ENCODE measurements at places on chromosomes 2 and 18.

GRCh38 chr2:13474538-13474937, 757.8 kb downstream of the TRIB2 start:
- no peak for DNase-seq

GRCh38 chr2:240258685-240259084, 118.2 kb upstream of the OTOS start:
- no peak for DNase-seq

GRCh38 chr2:234739061-234739460, 212.8 kb upstream of the SH3BP4 start:
- no peak for DNase-seq

- DNase-seq: no peak
Observed at GRCh38 chr18:78612318-78612717, 367.3 kb upstream of the SALL3 start.

DNA sequence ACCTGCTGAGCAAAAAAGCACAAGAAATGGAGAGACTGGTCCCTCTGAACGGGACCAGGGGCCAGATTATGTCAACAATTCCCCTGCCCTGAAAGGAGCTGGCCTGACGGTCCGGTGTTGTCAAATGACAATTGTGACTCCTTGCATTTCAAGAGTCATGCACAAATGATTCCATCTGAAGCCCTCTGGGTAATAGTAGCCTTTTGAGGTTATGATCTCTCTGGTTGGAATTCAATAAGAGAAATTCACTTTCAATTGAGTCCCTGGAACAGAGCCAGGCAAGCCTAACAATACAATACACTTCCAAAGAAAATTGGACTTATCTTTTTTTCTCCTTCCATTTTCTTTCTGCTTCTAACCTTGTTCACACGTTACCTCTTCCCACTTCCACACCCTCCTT, 116.9 kb downstream of the C1D start:
- no peak for DNase-seq

GRCh38 chr2:128198656-128199055, 107.7 kb downstream of the UGGT1 start:
- no peak for DNase-seq

DNA sequence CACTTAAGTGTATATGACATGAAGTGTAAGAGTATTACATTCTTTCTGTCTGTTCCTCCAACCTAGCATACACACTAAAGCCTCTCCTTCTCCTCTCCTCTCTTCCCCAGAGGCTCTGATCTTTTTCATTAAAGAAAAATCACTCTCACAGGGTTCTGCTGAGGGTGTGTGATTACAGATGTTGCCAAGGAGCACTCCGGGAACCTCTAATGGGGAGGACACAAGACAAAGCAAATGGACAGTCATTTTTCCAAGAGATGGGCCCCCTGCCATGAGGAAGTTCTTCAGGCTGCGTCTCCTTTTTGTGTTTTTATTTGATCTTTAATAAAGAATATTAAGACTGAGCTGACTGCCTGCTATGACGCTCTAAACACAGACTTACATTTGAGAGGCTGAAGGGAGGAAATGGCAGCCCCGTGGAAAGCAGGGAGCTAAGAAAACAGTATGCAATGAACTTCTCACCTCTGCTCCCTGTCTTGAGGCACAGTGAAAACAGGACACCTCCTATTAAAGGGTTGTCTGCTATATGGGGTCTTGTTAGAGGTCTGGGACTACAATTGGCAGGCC, 578.1 kb downstream of the PIK3C3 start:
- DNase-seq: no peak

- DNase-seq: no peak
Observed at GRCh38 chr2:218540015-218540414, 28.1 kb downstream of the USP37 start.

GRCh38 chr2:20052861-20053281, 1.4 kb upstream of the LAPTM4A start:
- no peak for DNase-seq

- no peak for DNase-seq
Observed at GRCh38 chr2:8229546-8229986, 452.3 kb upstream of the ID2 start.

- DNase-seq: no peak
Observed at GRCh38 chr2:224031358-224031970, 7.6 kb downstream of the SERPINE2 start.

- no peak for DNase-seq
Observed at GRCh38 chr2:63926815-63927214, 85.1 kb downstream of the UGP2 start.

DNA sequence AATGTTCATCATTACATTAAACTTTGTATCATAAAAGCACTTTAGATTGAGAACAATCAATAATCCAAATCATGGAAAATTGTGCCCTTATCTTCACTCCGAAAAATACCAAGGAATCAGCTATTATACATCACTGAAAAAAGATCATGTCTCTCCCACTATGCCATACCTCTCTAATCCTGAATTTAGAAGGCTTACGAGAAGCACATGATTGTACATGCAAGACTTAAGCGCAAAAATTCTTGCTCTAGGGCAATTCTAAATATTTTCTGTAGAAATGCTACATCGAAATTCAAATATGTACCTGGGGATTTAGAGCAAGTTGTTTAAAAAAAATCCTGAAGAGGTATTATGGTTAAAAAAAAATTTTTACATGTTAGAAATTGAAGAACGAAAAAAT, 1.3 kb downstream of the CYTIP start:
- no peak for DNase-seq

- no peak for DNase-seq
Observed at GRCh38 chr2:88885679-88886416, 194.4 kb downstream of the RPIA start.

GRCh38 chr2:63159262-63159661, 108.6 kb downstream of the OTX1 start:
- no peak for DNase-seq

- no peak for DNase-seq
Observed at GRCh38 chr2:28178946-28179345, 213.7 kb upstream of the FOSL2 start.

- no peak for DNase-seq
Observed at GRCh38 chr2:54925022-54925421, 125.2 kb downstream of the RTN4 start.

DNA sequence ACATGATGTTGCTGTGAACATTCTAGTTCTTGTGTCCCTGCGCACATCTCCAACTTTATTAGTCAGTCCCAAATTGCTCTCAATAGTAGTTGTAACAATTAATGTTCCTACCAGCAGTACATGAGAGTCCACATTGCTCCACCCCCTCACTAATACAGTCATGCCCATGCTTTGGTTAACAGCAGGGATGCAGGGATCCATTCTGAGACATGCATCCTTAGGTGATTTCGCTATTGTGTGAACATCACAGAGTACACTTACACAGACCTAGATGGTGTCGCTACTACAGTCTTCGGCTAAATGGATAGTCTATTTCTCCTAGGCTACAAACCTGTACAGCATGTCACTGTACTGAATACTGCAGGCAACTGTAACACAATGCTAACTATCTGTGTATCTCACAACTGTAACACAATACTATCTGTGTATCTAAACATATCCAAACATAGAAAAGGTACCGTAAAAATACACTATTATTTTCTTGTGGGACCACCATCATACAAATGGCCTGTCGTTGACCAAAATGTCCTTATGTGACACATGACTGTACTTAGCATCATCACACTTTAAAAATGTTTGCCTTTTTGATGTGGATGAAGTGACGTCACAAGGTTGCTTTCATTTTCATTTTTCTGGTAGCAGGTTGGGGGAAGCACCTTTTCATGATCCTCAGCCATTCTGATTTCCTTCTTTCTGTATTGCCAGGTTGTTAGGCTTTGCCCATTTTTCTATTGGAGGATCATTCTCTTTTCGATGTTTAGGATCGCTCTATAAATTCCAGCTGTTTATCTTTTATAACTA, 82.9 kb upstream of the RNF152 start:
- DNase-seq: no peak

DNA sequence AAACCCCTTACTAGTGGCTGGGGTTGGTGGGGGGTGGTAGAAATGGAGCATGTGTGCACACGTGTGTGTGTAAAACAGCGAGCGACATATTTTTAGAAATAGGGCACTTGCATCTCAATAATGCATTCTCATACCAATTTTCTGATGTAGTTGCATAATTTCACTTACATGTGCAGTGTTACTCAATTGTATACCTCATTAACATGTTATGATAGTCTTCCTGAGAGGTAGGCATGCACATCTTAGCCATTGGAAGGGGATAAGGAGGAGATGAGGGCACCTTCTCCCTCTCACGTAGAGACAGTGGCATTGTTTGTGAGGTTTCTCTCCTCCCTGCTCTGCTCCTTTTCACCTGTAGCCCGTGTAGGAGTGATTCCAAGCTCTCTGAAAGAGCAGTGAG, 44.6 kb upstream of the RND3 start:
- no peak for DNase-seq

DNA sequence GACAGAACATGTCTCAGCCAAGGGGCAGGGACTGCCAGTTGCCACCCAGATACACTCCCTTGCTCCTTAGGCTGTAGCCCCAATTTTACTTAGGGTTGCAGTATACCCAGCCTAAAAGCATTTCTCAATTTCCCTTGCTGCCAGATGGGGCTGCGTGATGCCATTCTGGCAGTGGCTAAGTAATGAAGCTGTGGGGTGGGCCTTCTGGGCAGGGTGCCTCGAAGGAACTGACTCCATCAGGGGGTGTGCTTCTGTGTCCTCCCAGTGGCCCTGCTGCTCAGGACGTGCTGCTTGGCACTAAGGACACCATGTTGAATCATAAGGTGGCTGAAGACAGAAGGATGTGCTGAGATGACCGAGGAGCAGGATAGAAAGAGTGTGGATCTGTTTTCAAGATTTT, 74.2 kb downstream of the VWA3B start:
- DNase-seq: no peak

DNA sequence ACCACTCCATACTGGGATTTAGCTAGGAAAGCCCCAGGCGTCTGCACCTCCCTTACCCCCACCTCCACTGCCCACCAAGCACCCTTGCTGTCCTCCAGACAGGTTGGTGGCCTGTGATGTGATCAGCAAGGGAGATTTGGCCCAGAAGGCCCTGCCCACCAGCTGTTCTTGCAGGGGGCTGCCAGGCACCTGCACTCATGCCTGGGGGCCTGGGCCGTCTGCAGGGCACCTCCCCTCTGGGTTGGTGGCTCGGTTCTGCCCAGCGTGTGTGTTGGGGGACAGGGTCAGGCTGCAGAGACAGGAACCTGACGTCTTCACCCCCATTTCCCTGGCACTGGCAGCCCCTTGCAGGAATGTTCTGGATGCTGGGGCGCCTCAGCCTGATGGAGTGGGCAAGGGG, 5.8 kb downstream of the DNMT3A start:
- DNase-seq: no peak

GRCh38 chr18:60996326-60996725, 336.9 kb upstream of the CDH20 start:
- no peak for DNase-seq

- DNase-seq: no peak
Observed at GRCh38 chr2:240819126-240819857, 727 bp downstream of the KIF1A start.

GRCh38 chr18:22226801-22227200, 57.4 kb downstream of the GATA6 start:
- DNase-seq: no peak

DNA sequence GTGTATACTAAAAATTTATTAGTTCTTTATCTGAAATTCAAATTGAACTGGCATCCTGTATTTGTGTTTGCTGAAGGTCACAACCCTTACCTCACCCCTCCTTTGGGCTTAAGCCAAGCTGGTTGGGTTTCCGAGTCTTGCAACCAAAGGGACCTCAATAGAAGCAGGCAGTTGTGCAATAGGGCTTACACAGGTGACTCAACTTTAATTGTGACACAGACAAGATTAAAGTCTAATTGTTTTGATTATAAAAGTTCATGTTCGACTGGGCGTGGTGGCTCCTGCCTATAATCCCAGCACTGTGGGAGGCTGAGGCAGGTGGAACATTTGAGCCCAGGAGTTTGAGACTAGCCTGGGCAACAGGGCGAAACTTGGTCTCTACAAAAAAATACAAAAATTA, 71.5 kb downstream of the RAB31 start:
- DNase-seq: no peak

GRCh38 chr18:75659535-75660023, 232.1 kb upstream of the SMIM21 start:
- no peak for DNase-seq

DNA sequence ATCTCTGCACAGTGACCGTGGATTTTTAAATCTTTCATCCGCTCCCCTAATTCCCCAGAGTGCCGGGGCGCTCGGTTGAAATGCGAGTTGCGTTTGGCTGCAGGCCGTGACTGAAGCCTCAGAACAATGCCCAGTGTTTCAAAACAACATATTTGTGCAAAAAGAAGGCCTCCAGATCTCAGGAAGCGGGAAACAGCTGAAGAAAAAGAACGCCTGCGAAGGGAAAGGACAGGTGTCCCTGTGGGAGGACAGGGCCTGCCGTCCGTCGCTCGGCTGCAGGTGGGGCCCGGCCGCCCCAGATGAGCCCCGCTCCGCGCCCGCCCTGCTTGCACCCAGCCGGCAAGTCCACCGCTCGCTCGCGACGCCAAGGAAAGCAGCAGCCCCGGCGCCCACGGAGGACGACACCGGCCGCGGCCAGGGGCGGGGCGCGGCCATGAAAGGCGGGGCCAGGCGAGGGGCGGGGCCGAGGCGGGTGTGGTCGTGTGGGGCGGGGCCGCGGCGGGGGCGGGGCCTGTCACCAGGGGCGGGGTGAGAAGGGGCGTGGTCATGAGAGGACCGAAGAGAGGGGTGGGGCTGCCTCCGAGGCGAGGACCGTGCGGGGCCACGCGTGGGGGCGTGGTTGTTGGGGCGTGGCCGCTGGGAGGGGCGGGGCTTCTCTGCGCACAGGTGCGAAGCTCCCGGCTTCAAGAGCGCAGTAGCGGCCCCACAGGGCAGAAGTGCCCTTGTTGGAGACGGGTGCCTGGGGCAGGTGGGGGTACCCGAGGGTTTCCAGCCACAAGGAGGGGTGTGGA, 17.6 kb upstream of the BOK start:
- peak; percentile 47 for DNase-seq

DNA sequence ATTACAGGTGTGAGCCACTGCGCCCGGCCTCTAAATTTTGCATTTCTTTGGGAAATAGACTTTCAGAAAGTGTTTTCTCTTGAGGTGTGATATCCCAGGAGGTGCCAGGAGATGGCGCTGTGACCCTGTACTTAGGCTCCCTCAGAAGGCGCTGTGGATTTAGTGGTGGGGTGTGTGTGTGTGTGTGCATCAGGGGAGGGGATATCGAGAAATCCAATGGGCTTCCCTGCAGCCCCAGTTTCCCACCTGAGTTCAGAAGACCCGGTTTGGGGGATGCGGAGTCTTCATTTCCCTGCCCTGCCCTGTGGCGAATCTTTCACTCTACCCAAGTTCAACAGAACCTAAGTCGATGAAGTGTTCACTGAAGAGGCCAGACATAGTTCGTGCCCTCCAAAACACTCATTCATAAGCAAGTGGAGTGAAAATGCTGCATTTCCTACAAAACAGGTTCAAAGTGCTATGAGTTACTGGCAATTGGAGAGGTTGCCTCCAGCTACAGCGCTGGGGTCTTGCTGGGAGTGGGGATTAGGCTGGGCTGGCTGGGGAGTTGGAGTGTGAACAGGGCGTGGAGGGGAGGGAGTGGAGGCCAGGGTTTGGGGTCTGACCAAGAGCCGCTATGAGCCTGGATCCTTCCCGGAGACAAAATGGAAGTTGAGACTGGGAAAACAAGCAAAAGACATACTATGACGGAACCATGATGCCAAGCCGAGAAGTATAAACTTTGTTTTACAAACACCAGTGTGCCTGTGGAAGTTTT, 6.5 kb upstream of the WNT6 start:
- peak; percentile 46 for DNase-seq

GRCh38 chr2:208373460-208374089, 33.0 kb upstream of the PTH2R start:
- DNase-seq: no peak

GRCh38 chr18:41751161-41751560, 203.9 kb upstream of the PIK3C3 start:
- DNase-seq: no peak

All from stimulated activated CD8-positive, alpha-beta memory T cell treated with anti-CD3 and anti-CD28 coated beads, Interleukin-15, amount 100 ng/mL, for 24 hours (primary cell).